ENCODE measurements at places on chromosomes 1 and 21.

DNA sequence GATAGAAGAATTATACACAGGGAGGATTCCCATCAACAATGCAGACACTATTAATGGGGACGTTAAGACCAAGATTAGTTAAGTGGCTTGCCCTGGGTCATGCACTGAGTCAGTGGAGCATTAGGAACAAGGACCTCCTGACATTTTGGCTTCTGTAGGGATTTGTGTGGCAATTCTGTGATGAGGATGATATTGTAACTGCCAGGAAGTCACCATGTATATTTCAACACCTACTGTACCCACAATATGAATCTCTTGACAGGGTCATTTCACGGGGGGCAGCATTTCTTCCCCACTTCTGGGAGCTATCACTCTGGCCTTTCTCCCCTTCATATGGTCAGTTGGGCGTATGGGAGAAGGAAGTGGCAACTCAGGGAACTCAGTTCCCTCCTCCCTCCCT is 134.9 kb downstream of the RUNX1 start:
- DNase-seq, result no peak

DNA sequence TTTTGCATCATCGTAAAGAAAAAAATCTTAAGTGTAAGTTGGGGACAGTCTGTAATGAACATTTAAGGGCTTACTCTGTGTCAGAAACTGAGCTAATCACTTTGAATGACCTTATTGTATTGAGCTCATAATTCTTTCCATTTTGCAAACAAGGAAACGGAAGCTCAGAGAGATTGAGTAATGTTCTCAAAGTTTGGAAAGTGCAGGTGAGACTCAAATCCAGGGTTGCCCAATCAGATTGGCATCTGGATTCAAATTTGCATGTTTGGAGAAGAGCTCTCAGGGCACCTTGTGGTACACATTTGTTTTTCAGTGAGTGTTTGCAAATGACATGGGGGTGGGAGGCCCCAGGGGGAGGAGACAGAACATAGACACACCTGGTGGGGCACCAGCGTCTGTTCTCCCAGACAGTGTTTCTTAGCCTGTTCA is 8.0 kb downstream of the ALPL start:
- DNase-seq, result no peak

- DNase-seq, result no peak
Observed at GRCh38 chr1:169896013-169896412, 2.3 kb upstream of the SCYL3 start.

GRCh38 chr21:14054682-14055081 is 156.1 kb downstream of the LIPI start:
- DNase-seq, result no peak
